CD4-positive, alpha-beta T cell treated with Interleukin-2 at 100 ng/mL for 4 hours (primary cell): ENCODE measurements at places on chromosomes 2 and 18.
A peak's percentile ranks its signal among the peaks of the same experiment; 100 is the strongest.

GRCh38 chr2:207311316-207312005 lies 145.7 kb upstream of the KLF7 start:
- DNase-seq, result peak; percentile 5

DNA sequence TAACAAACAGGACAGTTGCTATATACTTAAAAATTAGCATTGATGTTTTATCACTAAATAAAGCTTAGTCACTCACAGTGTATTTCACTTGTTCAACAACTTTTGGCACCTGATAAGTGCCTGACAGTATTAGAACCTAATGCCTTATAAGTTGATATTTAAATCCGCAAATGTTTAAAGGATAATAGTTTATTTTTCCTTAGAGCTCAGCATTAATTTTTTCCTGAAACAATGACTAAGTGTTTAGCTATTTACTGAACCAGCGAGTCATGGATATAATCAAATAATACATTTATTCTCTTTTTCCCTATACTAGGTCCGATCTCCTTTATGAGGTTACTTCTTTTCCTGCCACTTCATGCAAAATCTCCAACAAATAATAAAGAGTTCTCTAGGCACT lies 146.0 kb upstream of the PGAP1 start:
- DNase-seq, result no peak

DNA sequence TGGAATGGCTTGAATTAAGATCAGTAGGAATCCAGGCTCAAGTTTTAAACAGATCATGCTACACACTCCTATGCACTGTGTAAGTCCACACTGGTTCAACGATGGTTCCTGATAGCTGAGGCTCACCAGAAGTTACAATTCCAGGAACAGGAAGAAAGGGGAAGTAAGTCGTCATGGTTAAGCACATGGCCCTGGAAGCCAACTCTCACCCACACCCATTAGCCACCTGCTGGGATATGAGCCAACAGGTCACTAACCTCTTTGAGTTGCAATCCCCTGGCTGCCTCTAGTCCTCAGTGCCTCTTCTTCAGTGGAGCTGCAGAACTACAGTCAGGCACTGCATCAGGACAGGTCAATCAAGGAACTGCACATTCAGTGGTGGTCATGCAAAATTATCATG lies 133.5 kb downstream of the TMEM182 start:
- no peak for DNase-seq

GRCh38 chr18:63216516-63217311 lies 102.9 kb downstream of the BCL2 start:
- peak; percentile 69 for DNase-seq

- DNase-seq, result no peak
Measured at GRCh38 chr2:69416147-69416546, 21.1 kb downstream of the NFU1 start.

DNA sequence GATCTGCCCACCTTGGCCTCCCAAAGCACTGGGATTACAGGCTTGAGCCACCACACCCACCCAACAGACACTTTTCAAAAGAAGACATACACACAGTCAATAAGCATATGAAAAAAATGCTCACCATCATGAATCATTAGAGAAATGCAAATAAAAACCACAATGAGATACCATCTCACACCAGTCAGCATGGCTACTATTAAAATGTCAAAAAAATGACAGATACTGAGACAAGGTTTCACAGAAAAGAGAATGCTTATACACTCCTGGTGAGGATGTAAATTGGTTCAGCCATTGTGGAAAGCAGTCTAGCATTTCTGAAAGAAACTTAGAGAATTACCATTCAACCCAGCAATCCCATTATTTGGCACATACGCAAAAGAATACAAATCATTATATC lies 1947.2 kb downstream of the SUCLG1 start:
- DNase-seq, result no peak
